T follicular helper cell (primary cell): ENCODE measurements at places on chromosomes 6 and 20.

DNA sequence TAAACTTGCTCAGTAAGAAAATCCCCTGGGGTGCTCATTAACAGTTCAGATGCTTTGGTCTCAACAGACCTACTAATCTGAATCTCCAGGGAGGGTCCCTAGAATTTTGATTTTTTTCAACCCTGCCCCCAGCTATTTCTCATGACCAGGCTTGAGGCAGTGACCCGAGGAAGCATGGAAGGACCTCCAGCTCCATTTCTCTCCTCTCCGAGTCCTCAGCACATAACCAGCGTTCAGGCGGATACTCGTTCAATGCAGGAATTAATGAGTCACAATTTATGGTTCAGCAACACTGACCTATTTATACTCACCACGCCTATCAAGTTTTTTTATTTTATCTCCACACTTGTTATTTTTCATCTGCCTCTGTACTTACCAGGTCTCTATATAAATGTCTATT lies 369.2 kb upstream of the CDH4 start:
- no peak for DNase-seq

GRCh38 chr6:11911538-11911937 lies 100.6 kb upstream of the HIVEP1 start:
- DNase-seq, result no peak

GRCh38 chr6:114718716-114719270 lies 376.0 kb upstream of the HS3ST5 start:
- no peak for DNase-seq

DNA sequence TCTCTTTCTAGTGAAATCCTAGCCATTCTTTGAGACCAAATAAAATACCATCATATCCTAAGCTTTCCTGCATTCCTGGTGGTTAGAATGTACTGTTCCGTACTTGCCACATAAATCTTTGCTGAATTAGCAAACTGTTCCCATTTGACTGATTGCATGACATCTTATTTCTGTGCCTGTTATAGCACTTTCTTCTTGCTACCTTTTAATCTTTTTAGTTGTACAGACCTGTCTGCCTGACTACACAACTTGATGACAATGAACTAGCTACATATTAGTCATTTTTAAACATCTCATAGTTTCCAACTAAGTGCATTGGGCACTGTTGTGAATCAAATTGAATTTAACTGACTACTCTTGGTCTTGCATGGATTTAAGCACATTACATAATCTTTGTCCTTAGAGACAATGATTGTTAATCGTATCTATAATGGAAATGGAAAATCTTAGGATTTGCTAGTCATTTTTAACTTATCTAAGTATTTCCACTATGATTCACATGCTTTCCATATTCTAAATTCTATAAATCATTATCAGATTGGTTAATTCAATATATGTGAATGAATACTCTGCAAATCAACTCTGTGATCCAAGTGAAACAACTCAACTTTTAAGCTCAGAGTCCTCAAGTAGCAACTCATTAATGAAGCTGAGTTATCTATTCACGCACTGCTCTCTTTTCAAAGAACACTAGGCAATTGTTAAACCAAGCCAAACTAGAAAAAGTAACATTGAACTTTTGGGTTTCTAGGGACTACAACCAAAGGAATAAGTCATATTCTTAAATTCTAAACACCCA lies 109.0 kb downstream of the TNFRSF21 start:
- DNase-seq, result no peak

- no peak for DNase-seq
Measured at GRCh38 chr6:149089510-149089909, 228.0 kb upstream of the TAB2 start.

DNA sequence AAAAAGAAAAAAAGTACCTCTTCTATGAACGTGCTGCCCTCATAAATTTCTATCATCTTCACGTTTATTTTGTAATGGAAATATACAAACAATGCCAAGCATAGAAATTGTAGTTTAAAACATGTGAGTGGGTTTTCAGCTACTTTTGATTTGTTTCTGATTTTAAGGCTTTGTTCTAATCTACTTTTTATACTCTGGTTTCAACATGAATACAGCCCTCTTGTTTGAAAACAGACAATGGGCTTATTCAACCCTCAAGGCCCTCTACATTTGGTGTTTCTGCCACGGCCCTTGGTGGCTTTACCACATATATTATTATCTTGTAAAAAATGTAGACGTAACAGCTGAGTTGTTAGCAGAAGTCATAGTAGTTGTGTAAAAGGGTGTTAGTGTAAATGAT lies 153.9 kb downstream of the SOX4 start:
- no peak for DNase-seq

GRCh38 chr6:31822036-31822821 lies 5.3 kb upstream of the HSPA1B start:
- DNase-seq, result peak; percentile 56

DNA sequence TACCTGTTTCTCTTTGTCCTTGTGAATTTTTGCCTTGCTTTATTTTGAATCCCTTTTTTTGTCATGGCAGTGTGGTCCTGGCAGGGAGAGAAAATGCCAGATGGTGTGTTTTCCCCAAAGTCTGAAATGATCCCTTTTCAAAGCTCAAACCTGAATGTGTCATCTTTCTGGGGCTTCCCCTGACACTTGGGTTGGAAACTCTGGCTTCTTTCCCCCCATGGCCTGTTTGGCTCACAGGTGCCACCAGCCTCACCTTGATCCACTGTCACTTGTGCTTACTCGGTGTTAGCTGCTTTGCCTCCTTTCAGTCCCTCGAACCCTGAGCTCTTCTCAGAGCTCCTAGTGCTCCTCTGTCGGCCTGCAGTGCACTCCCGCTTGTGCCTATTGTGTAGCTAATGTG lies 22.3 kb downstream of the MYBL2 start:
- no peak for DNase-seq

DNA sequence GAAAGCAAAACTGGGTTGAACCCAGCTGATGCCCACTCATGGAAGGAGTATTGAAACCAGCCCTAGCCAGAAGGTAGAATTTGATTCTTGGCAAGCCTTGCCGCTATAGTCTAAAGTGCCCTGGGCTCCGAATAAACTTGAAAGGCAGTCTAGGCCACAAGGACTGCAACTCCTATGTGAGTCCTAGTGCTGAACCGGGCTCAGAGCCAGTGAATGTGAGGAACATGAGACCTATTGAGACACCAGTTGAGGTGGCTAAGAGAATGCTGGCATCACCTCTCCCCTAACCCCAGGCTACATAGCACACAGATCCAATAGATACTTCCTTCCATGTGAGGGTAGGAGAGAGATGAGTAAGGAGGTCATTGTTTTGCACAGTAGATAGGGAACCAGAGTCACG lies 3.5 kb upstream of the DEFB110 start:
- DNase-seq, result no peak
